Panc1 (cell line): ENCODE measurements at places on chromosomes 3 and 15.

GRCh38 chr3:50995085-50995824 is 320.5 kb downstream of the DOCK3 start:
- DNase-seq: no peak

- DNase-seq: no peak
Measured at GRCh38 chr3:184234671-184235380, 5.4 kb downstream of the VWA5B2 start.

DNA sequence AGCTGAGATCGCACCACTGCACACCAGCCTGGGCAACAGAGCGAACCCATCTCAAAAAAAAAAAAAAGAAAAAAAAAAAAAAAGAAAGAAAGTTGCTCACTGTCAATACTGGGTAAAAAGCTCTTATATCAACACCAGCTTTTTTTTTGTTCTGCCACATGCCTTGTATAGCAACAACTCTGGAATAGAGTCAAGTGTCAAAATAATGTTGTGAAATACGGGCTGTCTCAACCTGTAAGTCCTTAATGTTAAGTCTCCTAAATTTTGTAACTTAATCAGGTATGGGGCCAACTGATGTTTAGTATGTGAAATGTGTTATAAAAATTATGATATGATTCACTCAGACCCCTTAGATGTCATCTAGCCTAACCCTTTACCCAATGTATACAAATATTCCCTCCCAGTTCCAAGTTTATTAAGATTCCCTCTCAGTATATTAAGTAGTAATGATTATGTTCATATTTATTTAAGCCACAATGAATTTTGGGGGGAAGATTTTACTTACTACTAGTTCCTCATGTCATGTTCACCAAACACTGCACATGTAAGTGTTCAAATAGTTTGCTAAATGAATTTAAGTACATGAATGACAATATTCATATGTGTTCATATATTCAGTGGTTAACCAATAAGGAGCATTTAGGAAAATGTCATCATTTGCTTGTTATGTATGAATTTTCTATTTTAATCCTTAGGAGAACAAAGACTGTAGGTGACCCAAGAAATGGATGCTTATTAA is 52.2 kb downstream of the GPR160 start:
- no peak for DNase-seq

DNA sequence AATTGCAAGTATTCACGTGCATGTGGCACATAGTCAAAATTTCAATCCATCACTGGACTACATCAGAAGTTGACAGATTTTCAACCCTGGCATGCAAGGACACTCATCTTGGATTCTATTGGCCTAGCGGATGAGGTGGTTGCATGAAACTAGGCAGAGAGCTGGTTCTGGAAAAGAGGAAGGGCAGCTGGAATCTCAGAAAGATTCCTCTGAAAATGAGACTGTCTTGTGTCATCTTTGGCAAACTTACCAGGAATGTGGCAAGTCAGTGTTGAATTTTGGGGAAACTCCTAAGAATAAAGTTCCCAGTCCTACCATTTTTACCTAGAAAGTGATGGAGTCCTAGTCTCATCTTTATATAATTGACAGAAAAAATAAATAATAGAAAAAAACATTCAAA is 384.3 kb upstream of the NR2F2 start:
- DNase-seq: no peak
